Pons (tissue), 1 donor: ENCODE measurements at places on chromosomes 3 and 15.
A peak's percentile ranks its signal among the peaks of the same experiment; 100 is the strongest.

DNA sequence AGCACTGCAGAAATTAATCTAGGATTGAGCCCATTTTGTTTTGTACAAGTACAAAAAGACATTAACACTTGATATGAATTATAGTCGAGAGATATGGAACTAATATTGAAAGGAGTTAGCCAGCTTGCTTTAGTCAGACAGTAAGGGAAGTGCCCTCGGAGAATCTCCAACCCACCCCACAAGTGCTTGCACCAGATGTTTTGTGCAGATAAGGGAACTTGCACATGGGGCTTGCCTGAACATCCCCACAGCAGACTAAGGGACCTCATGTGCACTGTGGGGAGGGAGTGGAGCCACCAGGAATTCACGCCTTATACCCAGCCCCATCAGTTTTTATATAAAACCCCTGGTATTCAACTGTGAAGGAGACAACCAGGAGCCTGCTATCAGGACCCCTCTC, 122.3 kb downstream of the EFHB start:
- no peak for DNase-seq

DNA sequence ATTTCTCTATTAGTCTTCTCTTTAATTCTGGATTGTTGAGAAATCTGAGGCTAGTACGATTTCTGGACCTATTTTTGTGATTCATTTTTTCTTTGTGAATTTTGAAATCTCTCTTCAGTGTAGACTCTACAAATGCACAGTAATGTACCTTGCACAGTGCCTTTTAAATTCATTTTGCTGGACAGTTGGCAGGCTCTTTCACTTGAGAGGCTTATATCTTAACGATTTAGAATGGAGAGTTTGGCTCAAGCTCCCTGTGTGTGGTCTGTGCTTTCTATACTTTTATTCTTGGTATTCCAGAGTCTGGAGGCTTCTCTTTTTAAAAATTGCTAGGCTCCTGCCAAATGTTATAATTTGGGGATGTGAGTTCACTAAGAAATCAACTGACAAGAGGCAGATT, 8.8 kb downstream of the CRYBG3 start:
- DNase-seq, result peak; percentile 16

DNA sequence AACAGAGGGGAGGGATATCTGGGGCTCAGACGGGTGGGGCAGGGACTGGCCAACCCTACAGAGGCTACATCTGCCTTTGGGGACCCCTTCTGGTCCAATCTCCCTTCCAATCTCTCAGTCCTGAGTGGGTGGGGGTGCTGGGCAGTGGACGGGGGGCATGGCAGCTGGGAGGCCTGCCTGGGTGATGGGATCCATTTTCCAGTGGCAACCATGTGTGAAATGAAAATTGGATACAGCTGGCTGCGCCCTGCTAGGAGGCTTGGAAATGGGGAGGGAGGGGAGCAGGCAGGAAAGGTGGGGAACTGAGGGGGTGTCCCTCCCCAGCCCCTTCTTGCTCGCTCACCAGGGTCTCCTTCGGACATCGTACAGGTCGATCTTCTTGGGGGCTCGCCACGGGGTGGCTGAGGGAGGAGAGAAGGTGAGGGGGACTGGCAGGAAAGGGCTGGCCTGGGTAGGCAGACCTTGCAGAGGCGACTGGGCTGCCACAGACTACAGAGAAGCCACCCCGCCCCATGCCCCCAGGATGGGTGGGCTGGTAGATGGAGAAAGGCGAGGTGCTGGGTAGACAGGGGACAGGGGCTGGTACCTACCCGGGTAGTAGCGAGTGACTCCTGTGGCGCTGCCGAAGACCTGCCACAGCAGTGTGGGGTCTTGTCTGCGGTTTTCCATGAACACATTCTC, 21.2 kb upstream of the TMEM115 start:
- no peak for DNase-seq

- no peak for DNase-seq
Measured at GRCh38 chr15:74272812-74273211, 36.7 kb downstream of the CCDC33 start.

DNA sequence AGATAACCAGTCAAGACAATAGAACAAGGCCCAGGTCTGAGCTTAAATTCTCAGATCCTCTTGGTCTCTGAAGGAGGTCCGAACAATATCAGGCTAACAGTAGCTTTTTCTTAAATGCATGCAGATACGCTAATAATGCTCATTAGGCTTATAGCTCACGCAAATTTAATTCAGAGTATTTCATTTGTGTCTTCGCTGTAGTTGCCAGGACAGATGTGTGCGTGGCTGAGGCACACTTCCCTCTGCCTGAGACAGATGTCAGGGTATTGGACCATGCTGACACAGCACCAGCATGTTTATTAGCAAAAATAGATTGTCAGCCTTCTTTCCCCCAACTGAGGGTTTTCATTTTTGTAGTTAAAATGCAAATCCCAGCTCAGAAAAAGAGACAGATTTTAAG, 102.9 kb upstream of the BFSP2 start:
- no peak for DNase-seq

DNA sequence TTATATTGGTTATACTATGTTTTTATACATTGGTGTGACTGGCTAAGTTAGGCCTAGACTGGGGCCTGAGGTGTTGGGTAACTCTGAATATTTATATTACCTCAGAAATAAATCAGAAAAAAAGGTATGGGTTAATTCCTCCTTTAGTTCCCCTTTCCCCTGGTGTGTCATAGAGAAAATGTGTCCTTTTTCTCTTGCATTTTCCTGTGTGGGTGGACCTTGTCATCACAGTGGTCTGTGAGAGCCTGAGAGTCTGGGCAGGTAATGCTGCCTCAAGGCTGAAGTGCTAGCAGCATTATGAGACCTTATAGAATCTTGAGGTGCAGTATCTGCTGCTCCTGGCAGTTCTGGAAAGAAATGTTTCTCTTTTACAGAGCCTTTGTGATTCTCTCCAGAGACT, 69.7 kb downstream of the PCOLCE2 start:
- DNase-seq, result no peak

GRCh38 chr3:50648313-50648712, 26.4 kb upstream of the DOCK3 start:
- no peak for DNase-seq

GRCh38 chr3:113783980-113784379, 37.1 kb downstream of the ATP6V1A start:
- no peak for DNase-seq

GRCh38 chr3:124078953-124079911, 87.3 kb upstream of the ROPN1 start:
- peak; percentile 56 for DNase-seq

- no peak for DNase-seq
Measured at GRCh38 chr15:27222479-27222878, 251.5 kb downstream of the GABRG3 start.

GRCh38 chr3:194741916-194742315, 56.2 kb downstream of the FAM43A start:
- no peak for DNase-seq

GRCh38 chr3:128231606-128232005, 78.3 kb downstream of the EEFSEC start:
- no peak for DNase-seq

GRCh38 chr3:45124352-45124751, 21.8 kb downstream of the CDCP1 start:
- DNase-seq, result no peak

GRCh38 chr15:66805202-66805885, 103.3 kb downstream of the SMAD6 start:
- DNase-seq, result peak; percentile 13

DNA sequence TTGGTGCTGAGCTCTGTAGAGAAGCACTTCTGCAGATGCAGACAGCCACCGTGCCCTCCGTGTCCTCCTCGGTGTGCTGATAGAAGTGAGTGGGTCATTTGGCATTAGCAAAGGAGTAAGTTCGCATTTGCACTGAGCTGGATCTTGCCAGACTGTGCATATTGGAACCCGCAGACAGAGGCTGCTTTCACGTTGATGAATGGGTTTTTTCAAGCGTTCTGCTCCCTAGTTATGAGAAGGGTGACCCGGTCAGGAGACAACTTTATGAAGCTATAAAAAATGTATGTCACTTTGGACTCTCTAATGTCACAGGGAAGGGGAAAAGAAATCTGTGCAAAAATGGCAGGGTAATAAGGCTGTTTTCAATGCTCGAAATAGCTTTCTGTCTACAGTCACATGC, 739.4 kb downstream of the MCTP2 start:
- DNase-seq, result peak; percentile 6

DNA sequence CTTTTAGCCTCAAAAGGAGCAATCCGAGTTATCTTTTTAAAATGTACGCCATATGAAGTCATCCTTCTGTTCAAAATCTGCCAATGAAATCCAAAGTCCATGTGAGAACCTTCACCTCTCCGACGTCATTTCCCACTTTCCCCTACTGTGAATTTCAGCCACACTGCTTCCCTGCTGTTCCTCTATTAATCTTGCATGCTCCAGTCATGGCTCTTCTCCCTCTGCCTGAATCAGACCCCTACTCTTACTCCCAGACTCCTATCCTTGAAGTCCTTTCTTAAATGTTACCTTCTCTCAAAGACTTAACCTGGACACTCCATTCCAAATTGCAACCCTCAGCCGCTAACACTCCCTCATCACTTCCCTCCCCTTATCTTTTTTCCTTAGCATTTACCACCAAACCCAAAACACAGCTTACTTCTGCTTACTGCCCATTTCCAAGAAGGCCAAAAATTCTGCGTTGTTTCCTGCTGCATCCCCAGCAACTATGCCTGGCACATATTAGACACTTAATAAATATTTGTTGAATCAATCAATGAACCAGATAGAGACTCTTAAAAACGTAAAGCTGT, 1.2 kb downstream of the NKIRAS1 start:
- peak; percentile 31 for DNase-seq

DNA sequence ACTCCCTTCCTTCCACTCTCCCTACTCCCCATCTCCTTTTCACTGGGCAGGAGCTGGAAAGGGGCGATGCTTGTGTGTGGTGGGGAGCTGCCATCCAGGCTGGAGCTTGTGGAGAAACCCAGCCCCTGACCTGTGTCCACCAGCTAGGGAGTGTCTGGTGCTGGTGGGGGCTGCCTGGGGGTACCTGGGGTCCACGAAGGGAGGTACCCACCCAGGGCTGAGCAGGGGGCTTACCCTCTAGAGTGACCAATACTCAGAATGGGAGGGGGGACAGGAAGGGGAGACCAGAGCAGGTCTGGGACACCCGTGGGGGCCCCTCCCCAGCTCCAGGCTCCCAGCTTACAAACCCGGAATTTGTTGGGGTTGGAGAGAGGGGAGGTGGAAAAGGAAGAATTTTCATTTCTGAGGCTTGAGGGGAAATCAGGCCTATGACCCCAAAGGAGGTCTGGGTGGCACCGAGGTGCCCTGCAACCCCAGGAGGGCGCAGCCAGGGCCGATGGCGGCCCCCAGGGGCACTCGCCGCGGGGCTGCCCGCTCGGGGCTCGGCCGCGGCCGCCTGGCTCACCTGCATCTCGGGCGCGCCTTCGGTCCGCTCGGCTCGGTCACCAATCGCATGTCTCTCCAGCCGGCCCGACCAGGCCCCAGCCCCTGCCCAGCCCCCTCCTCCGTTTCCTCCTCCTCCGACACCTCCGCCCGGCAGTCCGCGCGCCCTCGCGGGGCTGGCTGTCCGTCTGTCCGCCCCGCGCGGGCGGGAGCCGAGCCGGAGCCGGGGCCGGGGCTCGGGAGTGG, 773 bp downstream of the LINGO1 start:
- no peak for DNase-seq

GRCh38 chr3:195829897-195830254, 18.1 kb upstream of the MUC4 start:
- no peak for DNase-seq

DNA sequence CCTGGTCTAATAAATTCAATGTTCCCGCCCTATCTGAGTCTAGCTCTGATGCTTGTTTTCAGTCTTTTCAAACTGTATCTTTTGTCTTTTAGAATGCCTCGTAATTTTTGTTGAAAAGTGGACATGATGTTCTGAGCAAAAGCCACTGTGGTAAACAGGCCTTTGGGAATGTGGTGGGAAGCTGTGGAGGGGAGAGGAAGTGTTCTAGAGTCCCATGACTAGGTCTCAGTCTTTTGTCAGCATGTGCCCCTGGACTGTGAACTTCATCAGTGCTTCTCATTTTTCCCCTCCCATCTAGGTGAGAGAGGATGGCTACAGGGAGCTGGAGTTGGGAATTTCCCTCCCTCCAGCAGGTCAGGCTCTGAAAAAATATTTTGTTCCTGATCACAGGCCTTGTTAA, 33.7 kb downstream of the SUSD5 start:
- no peak for DNase-seq

DNA sequence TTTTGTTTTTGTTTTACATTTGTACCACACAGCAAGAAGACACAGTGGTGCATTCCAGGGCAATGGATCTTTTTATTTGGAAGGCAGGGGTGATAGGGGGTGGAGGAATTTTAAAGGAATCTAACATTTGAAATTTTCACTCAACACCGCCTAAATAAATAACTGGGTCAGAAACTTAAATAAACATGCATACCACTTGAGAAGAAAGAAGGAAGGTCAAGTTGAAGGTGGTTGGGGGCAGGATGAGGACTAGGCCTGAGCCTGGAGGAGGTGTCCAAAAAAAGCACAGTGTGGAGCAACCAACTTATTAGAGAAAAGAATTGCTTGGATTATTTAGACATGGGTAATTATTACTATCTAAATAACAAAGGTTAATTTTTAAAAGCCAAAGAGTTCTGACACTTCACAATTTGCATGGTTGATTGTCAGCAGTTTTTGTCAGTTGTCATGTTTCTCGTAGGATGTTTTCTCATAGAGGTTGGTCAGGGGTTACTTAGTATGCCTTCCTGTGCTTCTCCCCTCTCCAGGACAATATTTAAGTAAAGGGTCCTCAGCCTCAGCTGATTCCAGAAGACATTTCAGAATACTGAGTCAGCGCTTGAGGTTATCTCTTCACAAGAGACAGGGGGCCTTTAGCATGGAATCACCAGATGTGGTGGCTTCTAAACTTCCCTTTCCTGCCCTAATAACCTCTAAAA, 173.7 kb upstream of the SLC2A2 start:
- no peak for DNase-seq

DNA sequence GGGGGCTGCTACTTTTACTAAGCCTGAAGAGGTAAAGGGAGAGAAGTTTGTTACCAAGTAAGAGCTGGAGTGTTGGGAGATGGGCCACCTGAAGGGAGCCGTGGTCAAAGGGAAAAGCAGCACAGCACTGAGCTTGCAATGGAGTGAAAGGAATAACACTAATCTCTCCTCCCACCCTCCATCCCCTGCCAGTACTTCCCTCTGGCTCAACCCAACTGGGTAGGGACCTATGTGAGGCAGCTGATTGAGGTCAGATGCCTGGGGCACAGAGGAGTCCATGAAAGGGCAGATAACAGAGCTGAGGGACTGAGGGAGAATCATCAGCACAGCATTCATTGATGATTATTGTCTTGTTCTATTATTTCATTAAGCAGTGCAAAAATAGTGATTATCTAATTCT, 212.4 kb upstream of the TBC1D5 start:
- no peak for DNase-seq

- peak; percentile 88 for DNase-seq
Measured at GRCh38 chr3:141360888-141361598, 7.3 kb upstream of the ZBTB38 start.

GRCh38 chr15:77470235-77470634, 49.5 kb downstream of the HMG20A start:
- DNase-seq, result no peak
